ENCODE measurements at places on chromosomes 2 and 18. TPM values are rescaled to one million over a fixed set of nuclear protein-coding genes. Genes with fewer than 3 reads are reported as not detected.

The ITM2C gene
- 112 TPM for total RNA-seq

The TRIM43 gene
- total RNA-seq: not detected

The GNLY gene
- total RNA-seq: not detected

The RNF144A gene
- 41.5 TPM for total RNA-seq
